GM03348 (cell line): ENCODE measurements at places on chromosomes 16 and 17.
A peak's percentile ranks its signal among the peaks of the same experiment; 100 is the strongest.

GRCh38 chr16:24253192-24253591, 2.9 kb upstream of the CACNG3 start:
- peak; percentile 60 for DNase-seq

DNA sequence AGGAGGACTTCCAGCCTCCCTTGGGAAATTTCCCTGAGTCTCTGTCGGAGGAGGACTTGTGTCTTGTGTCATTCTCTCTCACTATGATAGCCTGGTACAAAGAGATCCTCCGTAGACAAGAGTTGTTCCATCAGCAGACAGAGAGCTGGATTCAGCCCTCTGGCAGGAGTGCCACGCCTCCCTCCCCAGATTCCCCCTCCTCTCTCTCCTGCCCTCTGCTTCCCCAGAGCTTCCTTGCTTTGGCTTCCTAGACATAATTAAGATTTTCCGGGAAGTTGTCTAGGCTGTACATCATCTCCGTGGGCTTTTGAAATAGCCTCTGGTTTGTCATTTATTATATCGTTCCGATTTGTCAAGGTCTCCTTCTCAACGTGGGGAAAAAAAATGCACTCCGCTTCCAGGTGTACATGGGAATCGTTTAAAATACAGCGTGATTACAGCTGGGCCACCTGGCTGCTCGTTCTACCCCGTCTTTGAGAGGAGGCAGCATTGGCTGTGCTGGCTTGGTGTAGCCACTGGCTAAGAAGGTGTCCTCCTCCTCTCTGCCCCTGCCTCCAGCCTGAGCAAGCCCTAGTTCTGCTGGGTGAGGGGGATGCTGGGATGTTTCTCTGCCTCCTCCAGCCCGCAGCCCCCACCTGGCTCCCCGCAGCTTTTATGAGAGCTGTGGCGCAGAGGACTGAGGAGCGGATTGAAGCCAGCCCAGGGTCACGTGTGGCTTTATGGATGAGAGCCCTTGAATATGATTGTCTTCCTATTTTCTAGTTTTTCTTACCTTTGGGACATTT, 282.5 kb downstream of the SNX29 start:
- DNase-seq, result no peak

GRCh38 chr16:58418601-58419000, 26.3 kb downstream of the GINS3 start:
- DNase-seq, result peak; percentile 28

DNA sequence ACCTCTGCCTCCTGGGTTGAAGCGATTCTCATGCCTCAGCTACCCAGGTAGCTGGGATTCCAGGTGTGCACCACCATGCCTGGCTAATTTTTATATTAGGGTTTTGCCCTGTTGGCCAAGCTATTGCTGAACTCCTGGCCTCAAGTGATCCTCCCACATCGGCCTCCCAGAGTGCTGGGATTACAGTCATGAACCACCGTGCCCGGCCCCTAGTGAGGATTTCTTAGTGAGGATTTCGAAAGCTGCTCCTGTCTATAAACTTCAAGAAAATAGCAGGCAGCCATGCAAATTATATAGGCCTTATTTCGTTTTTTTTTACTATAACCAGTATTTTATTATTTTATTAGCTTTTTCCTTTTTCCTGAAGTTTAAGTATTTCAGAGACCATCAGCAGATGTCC, 41.6 kb downstream of the EPN2 start:
- no peak for DNase-seq

GRCh38 chr16:20300312-20301097, 26.8 kb downstream of the GP2 start:
- DNase-seq, result peak; percentile 76

DNA sequence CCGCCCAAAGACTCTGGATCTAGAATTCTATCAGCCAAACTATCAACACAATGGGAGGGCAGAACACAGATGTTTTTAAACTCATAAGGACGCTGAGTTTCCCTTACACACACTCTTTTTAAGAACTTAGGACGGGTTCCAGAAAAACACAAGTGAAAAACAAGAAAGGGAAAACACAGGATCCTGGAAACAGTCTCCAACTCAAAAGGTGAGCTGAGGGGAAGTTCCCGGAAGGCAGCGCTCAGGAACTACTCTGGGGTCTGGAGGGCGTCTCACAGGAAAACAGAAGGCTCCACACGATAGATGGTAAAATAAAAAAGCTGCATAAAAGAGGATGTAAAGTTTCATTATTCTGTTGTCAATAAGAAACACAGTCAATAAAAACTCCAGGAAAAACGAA, 80.2 kb upstream of the DOC2B start:
- no peak for DNase-seq

DNA sequence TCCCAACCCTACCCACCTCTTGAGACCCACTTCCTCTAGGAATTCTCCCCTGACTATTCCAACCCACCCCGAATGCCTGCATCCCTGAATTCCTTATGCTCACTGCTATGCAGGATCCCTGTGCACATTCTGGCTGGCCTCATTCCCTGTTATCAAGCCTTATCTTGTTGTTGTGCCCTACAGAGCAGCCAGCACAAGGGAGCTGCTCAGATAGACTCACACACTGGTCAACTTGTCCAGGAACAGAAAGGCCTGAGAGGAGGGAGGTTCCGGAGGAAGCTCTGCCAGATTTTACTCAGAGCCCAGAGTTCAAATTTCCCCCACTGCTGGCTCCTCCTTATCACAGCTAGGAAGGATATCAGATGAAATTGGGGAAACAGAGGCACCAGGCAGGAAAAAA, 24.8 kb upstream of the MYO18A start:
- no peak for DNase-seq

- DNase-seq, result no peak
Measured at GRCh38 chr16:3051494-3051893, 5.1 kb downstream of the MMP25 start.

GRCh38 chr17:45408611-45409421, 23.9 kb downstream of the ARHGAP27 start:
- no peak for DNase-seq

DNA sequence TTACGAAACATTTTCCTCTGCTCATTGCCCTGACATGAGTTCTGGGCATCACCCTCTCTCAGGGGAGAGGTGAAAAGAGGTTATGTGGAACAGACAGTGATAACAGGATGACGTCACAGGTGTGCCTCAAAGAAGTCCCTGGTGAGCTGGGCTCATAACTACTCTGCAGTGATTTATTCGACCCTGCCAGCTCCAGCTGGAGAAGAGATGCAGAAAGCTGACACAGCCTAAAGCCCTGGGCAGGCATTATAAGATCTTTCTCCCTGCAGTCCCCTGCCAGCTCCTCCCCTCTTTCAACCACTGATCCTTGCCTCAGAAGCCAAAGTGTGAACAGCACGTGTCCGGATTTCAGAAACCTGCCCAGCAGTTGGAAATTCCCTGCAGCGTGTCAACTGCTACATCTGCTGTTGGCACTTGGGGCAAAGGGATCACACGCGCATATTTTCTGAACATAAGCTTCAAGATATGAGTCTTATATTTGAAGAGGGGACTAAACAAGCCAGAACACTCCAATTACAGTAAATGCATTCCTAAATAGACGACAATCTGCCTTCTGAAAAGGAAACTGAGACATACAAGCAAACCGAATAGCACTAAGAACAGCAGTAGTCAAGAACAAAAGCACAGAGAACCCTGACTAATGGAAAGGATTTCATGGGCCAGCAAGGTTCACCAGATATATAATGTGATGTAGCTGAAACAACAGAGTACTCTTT, 80.5 kb downstream of the SMG6 start:
- DNase-seq, result peak; percentile 48

- peak; percentile 73 for DNase-seq
Measured at GRCh38 chr16:72099377-72099818, 5.8 kb downstream of the DHX38 start.
